ENCODE measurements at places on chromosomes 3 and 15. TPM values are rescaled to one million over a fixed set of nuclear protein-coding genes. Genes with fewer than 3 reads are reported as not detected.

The DUOX1 gene
- 0.13 TPM for total RNA-seq

The CCR5 gene
- 2.2 TPM for total RNA-seq

- DNase-seq, result no peak
These were observed 5.9 kb upstream of the WNT5A start for GRCh38 chr3:55492976-55493375.

- DNase-seq, result no peak
These were observed 982 bp downstream of the TAGLN3 start for GRCh38 chr3:111999484-112000324.

DNA sequence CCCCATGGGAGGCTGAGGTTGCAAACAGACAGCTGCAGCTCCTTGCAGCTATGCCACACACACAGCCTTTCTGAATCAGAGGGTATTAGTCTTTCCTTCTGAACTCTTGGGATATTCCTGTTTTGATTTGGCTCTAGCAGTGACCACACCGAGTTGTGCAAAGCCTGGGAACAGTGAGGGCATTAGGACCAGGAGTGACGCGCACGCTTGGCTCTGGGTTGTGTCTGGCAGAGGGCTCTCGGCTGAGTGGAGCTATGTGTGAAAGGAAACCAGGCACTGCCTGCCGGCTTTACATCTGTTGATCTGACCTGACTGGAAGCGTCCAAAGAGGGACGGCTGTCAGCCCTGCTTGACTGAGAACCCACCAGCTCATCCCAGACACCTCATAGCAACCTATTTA, at the start of gene GALNT15:
Gene GALNT15 (plus strand): TSS at position 292 of the 400 bp plus-strand sequence. CDS start 472 bp downstream, outside the sequence.
- DNase-seq, result no peak

The UTS2B gene
- total RNA-seq, result not detected

The COL6A5 gene
- total RNA-seq, result not detected

The GRM2 gene
- total RNA-seq, result 1.0 TPM

GRCh38 chr15:29046281-29046810, 160.6 kb downstream of the APBA2 start:
- no peak for DNase-seq

GRCh38 chr15:96542130-96542770, 211.8 kb downstream of the NR2F2 start:
- DNase-seq, result no peak

GRCh38 chr3:140902791-140903190, 38.8 kb upstream of the SLC25A36 start:
- no peak for DNase-seq

The COX17 gene
- total RNA-seq, result 118 TPM

The TM4SF1 gene
- 0.22 TPM for total RNA-seq

DNA sequence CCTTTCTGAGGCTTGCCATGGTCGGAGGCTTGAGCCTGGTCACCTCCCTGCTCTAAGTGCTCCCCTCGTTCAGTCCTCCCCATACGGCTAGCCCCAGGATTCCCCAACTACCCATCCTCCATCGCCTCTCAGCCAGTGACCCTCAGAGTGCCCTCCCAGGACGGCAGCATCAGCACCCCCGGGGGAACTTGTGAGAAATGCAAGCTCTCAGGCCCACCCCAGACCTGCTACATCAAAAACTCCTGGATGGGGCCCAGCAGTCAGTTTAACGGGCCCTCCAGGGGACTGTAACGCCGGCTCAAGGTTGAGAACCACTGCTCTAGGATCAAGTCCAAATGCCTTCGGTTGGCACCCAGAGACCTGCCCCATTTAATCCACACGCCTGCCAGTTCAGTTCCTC, 6.9 kb downstream of the ADAMTS17 start:
- DNase-seq, result no peak

The MFAP1 gene
- total RNA-seq, result 38.0 TPM

DNA sequence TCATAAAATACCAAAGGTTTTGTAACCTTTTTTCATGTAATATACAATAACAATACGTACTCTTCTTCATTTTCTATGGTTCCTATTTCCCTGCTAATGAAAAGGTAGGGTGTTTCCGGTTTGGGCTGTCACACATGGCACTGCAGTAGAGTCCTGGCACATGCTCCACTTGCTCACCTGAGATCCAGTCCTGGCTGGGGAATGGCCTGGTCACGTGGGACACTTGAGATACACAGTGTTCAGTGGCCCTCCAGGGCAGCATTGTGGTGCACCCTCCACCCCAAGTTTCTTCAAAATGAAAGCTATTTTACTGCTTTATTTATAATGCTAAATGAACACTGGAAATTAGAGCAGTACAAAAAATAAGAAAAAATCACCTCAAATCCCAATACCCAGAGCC, 23.2 kb downstream of the MRPS25 start:
- no peak for DNase-seq

DNA sequence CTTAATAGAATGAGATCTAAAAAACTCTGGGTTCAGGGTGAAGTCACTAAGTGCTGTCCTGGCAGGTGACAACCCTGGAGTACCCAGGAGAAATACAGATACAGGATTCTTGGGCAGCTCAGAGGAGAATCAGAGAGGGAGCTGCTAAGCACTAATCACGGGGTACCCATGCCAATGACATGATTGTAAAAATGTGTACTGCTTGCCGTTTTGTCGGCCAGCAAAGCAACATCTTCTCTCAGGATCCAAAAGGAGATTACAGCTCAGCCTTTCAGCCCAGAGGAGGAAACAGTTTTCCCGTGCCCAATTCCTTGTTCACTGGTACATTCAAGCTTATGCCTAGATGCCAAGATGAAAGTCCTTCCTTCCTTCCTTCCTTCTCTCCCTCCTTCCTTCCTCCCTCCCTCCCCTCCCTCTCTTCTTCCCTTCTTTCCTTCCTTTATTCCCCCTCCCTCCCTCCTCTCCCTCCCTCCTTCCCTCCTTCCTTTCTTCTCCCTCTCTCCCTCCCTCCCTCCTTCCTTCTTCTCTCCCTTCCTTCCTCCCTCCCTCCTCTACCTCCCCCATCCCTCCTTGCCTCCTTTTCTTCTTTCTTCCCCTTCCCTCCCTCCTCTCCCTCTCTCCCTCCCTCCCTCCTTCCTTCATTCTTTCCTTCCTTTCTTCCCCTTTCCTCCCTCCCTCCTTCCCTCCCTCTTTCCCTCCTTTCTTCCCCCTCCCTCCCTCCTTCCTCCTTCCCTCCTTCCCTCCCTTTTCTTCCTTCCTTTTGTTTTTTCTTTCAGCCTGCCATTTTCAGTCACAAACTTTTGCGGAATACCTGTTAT, 4.1 kb upstream of the MINAR1 start:
- DNase-seq, result no peak
